AG04450 (cell line): ENCODE measurements at places on chromosomes 5 and 9. TPM values are rescaled to one million over a fixed set of nuclear protein-coding genes. Genes with fewer than 3 reads are reported as not detected.

BICD2 gene
- polyA plus RNA-seq: 11.2 and 13.4 TPM in 2 replicates

OR1J2 gene
- polyA plus RNA-seq: 0.10 TPM in 1 of 2 replicates, not detected in the other

SPRY4 gene
- polyA plus RNA-seq: 8.7 and 11.9 TPM in 2 replicates

HAVCR1 gene
- 0.29 TPM in 1 of 2 replicates, not detected in the other for polyA plus RNA-seq

BTNL3 gene
- not detected in 2 replicates for polyA plus RNA-seq

GRCh38 chr5:77120706-77121105, 33.6 kb upstream of the ZBED3 start:
- DNase-seq: no peak

GRCh38 chr9:84170521-84171141, 169.9 kb downstream of the SLC28A3 start:
- DNase-seq: peak; percentile 96

EXOSC2 gene
- 22.9 and 29.5 TPM in 2 replicates for polyA plus RNA-seq

GRCh38 chr5:103298117-103298516, 39.6 kb downstream of the MACIR start:
- no peak for DNase-seq

DNA sequence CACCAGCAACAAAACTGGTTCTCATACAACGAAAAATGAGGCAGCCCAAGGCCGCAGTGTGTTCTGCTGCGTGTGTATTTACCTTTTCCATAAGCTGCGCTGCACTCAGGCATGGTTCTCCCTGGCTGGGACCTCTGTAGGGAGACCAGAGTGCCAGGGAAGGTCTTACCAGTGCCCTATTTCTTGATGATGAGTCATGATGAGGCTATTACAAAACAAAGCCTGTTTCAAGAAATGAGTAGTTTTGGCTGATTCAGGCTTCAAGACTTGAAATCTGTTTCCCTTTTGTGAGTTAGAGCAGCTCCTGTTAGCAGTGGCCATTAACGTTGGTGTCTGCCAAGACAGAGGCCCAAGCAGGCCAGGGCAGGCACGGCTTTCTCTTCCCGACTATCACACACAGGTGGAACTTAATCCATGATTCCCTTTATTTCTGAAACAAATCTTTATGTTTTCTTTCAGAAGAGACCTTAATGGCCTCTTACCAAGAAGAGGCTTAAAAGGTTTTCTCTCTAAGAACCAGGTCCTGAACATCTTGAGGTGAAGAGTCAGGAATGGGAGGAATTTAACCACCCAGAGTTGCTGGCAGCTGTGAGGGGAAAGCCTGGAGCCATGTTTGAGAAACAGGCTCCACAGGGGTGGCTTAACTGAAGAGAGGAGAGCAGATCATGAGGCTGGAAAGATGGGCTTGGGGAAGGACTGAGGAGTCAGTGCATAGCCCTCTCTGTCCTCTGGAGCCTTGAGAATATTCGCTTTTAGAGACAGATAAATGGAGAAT, 41.4 kb upstream of the TIFAB start:
- peak; percentile 57 for DNase-seq

CTXN3 gene
- polyA plus RNA-seq: not detected in 2 replicates

DNA sequence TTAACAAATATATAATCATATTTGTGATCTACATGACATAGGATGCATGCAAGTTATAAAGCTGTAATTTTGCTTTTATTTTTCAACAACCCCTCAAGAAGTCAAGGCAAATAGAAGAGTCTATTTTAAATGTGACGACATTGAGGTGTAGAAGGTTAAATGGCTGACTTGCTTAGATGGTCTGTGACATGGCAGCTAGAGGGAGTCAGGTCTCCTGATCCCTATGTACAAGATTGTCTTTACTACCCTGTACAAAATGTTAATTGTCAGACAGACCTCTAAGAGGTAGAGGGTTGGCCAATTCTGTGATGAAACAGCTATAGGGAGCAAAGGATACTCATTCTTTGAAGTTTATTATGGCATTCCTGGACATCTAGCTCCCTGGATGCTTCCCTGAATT, 380.9 kb upstream of the MEF2C start:
- no peak for DNase-seq

GRCh38 chr9:573691-574410, 267.6 kb upstream of the DMRT1 start:
- no peak for DNase-seq

- DNase-seq: no peak
These were observed 83.9 kb downstream of the DCP2 start for GRCh38 chr5:113060408-113061025.

CDH6 gene
- 41.7 and 45.7 TPM in 2 replicates for polyA plus RNA-seq

- DNase-seq: peak; percentile 52
These were observed 98.3 kb upstream of the BOD1 start for GRCh38 chr5:173714551-173715428.

GRCh38 chr9:109403116-109403515, 82.3 kb upstream of the EPB41L4B start:
- no peak for DNase-seq
